ENCODE measurements at places on chromosomes 5 and 9. TPM values are rescaled to one million over a fixed set of nuclear protein-coding genes. Genes with fewer than 3 reads are reported as not detected.

DNA sequence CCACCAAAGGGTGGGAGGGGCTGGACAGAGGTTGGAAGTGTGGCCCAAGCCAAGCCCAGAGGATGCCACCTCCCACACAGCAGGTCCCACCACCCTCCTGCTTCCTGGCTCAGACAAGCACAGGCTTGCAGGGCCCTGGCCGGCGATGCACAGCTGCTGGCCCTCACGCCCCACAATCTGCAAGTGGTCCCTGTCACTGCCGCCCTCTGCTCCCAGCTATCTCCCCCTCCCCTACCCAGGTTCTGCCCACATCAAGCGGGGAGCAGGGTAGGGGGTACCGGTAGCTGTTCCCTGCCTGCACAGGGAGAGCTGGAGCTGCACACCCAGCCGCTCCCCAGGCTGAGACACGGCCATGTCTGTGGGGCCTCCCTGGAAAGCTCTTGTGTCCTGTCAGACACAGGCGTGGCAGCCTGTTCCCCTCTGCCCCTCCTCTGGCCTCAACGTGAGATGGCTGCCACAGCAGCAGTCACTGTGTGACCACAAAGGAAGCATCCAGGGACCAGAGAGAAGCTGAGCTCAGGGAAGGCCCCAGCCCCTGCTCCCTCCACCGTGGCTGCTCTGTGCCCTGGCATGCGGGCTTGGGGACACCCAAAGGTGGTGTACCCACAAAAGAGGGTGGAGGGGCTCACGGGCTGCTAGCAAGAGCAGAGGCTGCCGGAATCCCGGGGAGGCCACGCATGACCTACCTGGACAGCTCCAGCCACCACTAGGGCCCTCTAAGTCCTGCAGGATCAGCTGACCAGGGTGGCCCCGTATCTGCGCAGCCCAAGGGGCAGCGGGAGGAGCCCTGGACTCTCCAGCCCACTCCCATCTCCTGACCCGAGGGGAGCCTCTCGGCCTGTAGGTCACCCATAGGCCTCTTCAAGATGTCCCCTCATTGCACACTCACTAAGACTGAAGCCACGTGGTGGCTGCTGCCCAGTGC lies 10.9 kb upstream of the ZDHHC11 start:
- H3K4me3 ChIP-seq = no peak overlapping the region
- no peaks in the 10 kb centered on the region for H3K4me1 ChIP-seq
- H3K36me3 ChIP-seq = peaks cover 49% of the 10 kb centered on the region
- no peak for DNase-seq
- no peaks in the 10 kb centered on the region for H3K27me3 ChIP-seq

Gene GHR
- total RNA-seq = 6.3 TPM

GRCh38 chr5:25435882-25436281 lies 791.1 kb upstream of the CDH10 start:
- no peak overlapping the region for H3K4me3 ChIP-seq
- H3K36me3 ChIP-seq = no peaks in the 10 kb centered on the region
- no peak overlapping the region for H3K27ac ChIP-seq
- DNase-seq = no peak
- H3K4me1 ChIP-seq = no peaks in the 10 kb centered on the region

DNA sequence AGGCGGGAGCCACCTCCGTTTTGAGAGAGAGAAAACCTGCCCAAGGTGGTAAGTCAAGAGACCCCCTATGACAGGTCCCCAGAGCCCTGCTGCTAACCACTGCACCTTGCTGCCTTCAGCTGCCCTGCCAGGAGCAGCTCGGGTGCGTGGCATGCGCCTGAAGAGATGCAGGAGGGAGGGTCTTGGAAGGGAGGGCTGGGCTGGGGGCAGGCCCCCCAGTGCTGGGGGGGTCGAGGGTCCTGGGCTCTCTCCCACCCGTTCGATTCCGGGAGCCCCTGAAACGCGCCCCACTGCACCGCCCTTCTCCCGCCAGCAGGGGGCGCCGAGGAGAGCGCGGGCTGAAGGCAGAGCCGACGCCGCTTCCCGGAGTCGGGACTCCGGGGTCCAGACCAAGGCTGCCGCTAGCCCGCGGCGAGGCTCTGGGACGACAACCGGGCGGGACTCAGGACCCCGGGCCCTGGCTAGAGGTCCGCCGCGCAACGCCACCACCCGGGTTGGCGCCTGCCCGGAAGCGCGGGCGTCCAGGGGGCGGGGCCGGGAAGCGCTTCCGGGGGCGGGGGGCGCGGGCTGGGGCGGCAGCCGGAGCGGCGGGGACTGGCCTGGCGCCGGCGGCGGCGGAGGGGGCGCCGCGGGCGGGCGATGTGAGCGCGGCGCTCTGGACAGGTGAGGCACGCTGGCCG lies at the start of gene ZBTB34:
Gene ZBTB34, plus strand, starts transcription at position 563 of the 680 bp plus-strand sequence. CDS start 18,761 bp downstream, outside the sequence.
- peak within 1 kb of the TSS; percentile 94 for H3K4me3 ChIP-seq
- H3K27ac ChIP-seq = peak within 1 kb of the TSS; percentile 91
- no peaks in the 10 kb centered on the region for H3K36me3 ChIP-seq
- H3K27me3 ChIP-seq = no peaks in the 10 kb centered on the region
- peaks cover 43% of the 10 kb centered on the region for H3K4me1 ChIP-seq

DNA sequence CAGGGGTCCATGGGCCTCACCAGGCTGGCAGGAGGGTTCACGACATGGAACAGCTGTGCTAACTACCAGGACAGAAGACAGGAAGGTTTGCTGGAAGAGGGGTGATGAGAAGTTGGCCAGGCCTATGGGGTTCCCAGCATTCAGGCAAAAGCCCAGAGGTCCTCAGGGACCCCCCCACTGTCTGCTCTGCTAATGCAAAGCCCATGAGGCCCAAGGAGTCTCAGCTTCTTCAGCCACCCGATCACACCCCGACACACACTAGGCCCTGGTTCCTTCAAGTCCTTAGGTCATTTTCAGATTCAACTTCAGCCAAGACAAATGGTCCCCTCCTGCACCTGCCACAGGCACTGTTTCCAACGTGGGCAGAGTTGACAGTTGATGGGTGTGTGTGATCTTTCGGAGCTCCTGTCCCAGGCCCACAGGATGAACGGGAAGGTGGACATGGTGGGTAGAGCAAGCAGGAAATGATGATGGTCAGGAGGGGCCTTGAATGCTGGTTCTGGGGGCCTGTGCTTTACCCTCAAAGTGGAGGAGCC lies 20.4 kb downstream of the ADAMTS2 start:
- no peaks in the 10 kb centered on the region for H3K36me3 ChIP-seq
- H3K27ac ChIP-seq = no peak overlapping the region
- H3K4me3 ChIP-seq = no peak overlapping the region

DNA sequence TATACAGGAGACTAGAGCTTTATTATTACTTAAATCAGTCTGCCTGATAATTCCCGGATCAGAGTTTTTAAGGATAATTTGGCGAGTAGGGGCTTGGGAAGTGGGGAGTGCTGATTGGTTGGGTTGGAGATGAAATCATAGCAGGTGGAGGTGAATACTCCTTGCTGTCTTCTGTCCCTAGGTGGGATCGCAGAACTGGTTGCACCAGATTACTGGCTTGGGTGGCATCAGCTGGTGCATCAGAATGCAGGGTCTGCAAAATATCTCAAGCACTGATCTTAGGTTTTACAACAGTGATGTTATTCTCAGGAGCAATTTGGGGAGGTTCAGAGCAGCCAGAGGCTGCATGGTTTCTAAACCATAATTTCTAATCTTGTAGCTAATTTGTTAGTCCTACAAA lies 68.1 kb downstream of the KIF4B start:
- H3K27me3 ChIP-seq = no peaks in the 10 kb centered on the region
- H3K4me3 ChIP-seq = no peak overlapping the region
- no peak for DNase-seq
- no peak overlapping the region for H3K27ac ChIP-seq
- H3K4me1 ChIP-seq = no peaks in the 10 kb centered on the region
- no peaks in the 10 kb centered on the region for H3K36me3 ChIP-seq

Gene IL17B
- not detected for total RNA-seq

Data from left lung (tissue), 14 donors.